ENCODE measurements at places on chromosomes 4 and X.

- DNase-seq: no peak
Observed at GRCh38 chr4:15373363-15373762, 54.5 kb upstream of the C1QTNF7 start.

DNA sequence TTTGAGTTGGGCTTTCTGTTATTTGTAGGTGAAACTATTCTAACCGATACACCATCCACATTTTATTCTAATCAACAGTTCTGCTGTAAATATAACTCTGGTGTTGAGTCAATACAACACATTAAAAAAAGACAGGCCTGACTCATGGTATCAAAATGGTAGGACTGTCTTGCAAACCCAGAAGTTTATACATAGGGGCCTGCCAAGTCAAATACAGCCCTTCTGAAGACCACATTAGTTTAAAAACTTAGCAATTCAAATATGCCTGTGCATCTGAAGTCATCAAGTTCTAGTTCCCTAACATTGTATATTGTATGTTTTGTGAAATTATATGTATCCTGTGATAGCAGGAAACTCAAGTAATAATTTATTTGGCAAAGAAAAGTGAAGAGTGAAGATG lies 24.4 kb upstream of the PDE5A start:
- DNase-seq: no peak

DNA sequence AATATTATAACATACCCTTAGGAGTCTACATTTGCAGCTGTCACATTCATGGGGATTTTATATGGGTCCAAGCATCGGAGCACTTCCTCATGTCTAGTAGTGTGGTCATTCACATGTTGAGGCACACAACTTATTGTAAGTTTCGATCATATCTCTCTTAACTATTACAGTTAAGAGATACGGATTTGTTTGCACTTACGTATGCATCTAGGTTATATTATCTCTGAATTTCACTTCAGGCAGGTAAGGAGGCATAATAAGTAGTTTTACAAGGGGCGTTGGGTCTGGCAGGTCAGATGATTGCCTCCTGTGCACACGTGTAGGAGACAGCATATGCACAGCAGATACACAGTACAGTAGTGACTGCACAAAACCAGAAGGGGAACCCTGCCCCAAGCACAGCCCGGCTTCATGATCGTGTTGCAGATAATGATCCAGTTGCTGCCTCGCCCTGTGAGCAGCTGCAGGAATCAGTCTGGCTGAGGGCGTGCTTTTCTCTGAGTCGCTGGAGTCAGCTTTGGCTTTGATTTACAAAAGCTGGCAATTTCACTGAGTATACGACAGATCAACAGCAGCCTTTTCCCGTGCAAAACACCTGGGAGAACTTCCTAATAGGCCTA lies 302.9 kb upstream of the GATB start:
- DNase-seq: no peak

- no peak for DNase-seq
Observed at GRCh38 chr4:129738175-129738574, 642.2 kb downstream of the C4orf33 start.

DNA sequence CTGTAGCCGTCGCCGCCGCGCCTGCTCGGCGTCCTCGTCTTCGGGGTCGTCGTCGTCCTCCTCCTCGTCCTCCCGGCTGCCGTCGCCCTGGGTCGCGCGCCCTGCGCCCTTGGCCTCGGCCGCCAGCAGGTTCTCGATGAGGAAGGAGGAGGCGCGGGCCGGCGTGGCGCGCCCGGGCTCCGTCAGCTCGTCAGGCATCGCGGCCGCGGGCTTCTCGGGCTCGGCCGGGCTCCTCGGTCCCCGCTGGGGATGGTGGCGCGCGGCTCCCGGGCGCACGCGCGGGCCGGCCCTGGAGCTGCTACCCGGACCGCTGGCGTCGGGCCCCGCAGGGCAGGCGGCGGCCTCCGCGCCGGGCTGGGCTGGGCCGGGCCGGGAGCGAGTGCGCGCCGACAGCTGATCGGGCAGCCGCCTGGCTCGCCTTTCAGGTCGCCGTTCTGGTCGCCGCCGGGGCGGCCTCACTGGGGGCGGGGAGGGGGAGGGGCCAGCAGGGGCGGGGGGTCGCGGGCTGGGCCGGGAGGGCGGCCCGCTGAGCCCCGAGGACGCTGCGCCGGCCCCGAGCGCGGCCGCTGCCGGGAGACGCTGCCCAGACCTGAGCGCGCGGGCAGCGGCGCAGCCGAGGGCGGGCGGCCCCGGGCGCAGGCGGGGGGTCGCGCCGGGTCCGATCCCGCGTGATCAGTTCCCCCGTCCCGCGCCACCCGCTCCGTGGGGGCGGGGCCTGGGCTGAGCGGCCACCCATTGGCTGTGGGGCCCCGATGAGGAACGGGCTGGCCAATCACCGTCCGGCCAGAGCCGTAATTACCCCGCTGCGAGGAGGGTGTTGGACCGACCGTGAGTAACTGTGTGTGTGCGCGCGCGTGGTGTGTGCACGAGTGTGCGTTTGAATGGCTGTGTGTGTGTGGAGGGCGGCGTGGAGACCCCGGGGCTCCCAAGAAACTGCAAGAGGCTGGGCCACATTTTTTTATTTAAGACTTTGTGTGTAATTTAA lies at the start of gene HMX1:
HMX1 (minus strand) TSS at position 423 of the 985 bp plus-strand sequence; CDS start at position 198, 225 bp downstream.
- no peak for DNase-seq

GRCh38 chr4:41174444-41174843 lies 39.9 kb downstream of the APBB2 start:
- DNase-seq: no peak

DNA sequence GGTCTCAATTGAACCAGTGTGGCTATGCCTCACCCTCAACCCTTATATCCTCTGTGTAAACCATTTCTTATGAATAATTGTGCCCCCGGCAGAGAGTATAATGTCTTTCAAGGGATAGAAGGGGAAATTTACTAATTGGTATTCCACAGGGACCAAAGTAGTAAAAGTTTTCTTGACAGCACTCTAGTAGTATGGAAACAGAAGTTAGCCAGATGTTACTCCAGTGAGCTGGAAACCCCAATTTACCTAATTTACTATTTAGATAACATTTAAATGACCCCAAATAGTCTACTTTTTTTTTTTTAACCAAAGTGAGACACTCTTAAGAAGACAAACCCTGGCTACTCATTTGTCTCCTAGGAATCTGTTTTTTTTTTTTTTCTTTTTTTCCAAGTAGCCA lies 32.3 kb downstream of the DTHD1 start:
- no peak for DNase-seq

DNA sequence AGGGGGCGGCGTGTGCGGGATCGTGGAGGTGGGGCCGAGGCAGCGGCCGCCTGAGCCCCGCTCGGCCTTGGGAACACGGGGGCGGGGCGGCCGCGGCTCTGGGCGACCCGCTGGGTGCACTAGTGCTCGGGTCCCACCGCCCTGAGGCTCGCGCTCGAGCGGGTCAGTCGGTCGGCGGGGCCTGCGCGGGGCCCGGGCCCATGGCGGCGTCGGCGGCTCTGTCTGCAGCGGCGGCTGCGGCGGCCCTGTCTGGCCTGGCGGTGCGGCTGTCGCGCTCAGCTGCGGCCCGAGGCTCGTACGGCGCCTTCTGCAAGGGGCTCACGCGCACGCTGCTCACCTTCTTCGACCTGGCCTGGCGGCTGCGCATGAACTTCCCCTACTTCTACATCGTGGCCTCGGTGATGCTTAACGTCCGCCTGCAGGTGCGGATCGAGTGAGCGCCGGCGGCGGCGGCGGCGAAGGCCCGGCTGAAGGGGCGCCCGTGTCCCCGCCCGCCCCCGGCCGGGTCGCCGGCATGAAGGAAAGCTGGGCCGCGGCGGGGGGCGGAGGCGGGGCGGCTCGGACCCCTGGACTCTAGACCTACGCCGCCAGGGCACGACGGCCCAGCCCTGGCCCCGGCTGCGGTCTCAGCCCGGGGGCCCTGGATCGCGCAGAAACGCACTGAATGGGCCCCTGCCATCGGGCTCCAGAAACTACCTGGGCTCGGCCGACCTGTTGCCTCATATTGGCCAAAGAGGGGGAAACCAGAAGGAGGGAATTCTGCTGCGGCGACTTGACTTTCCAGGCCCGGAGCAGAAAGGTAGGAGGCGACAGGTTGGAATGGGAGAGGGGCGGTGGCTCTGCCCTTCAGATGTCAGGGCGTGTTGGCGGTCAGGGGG lies at the start of gene SMIM10L2A:
SMIM10L2A (plus strand) TSS at position 13 of the 878 bp plus-strand sequence; CDS start at position 201, 188 bp downstream.
- no peak for DNase-seq

- DNase-seq: peak; percentile 29
Observed at GRCh38 chr4:145679520-145679919, 426 bp upstream of the C4orf51 start.

- no peak for DNase-seq
Observed at GRCh38 chr4:171817026-171817425, 3.8 kb downstream of the GALNTL6 start.

DNA sequence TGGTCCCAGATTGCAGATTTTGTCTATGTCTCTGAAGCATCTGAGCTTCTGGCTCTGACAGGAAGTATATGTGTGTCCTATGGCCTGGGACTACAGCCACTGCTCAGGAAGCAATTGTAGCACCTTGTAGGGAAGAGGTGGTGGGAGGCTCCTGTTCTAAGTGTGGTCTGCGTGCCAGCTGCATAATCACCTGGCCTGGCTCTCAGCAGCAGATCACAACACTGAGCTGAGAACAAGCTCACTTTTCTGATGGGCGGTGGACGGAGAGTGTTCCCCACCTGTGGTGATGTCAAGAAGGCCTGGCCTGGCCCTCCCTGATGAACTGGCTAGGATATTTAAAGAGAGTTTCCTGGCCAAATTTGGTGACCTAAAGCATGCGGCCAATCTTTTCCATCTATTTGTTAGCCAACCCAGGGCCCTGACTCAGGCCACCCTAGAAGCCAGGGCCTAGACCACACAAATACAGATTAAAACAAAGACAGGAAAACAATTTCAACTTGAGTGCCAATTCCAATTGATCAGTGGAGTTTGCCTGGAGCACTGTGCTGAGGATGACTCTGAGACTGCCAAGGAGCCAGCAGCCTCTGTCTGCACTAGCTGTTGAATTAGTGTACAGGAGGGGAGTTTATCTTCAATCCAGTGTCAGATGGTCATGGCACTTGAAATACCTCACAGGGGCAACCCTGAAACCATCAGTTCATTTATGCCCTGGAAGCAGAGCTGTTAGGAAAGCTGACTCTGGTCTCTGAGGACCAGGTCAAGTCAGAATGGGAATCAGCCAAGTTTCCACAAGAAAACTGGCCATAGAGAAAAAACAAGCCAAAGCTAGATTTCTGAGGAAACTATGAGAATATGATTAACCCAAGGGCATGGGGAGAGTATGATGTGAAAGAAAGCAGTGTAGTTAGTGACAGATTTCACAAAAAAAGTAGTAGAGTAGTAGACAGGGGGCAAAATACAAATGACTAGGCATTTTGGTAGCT lies 47.4 kb downstream of the PRDM5 start:
- DNase-seq: no peak

DNA sequence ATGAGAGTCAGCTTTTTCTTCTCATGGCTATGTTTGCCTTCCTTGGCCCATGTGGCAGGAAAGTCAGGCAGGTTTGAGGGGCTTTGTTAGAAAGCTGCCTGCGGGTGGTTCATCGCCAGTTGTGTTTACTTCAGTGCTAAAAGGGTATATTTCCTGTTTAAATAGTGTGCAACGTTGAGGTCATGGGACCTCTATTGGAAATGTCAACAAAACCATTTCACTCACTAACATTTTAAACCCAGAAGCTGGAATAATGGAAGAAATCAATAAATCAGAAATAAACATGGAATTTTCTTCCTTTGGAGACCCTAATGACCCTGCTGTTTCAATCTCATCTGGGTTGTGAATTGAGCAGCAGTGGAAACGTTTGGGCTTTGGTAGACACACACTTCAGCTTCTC lies 185.8 kb downstream of the ANKRD50 start:
- DNase-seq: peak; percentile 2

- no peak for DNase-seq
Observed at GRCh38 chrX:2461711-2462016, 39.1 kb downstream of the DHRSX start.

GRCh38 chrX:136214551-136214950 lies 36.6 kb downstream of the MAP7D3 start:
- DNase-seq: peak; percentile 51

DNA sequence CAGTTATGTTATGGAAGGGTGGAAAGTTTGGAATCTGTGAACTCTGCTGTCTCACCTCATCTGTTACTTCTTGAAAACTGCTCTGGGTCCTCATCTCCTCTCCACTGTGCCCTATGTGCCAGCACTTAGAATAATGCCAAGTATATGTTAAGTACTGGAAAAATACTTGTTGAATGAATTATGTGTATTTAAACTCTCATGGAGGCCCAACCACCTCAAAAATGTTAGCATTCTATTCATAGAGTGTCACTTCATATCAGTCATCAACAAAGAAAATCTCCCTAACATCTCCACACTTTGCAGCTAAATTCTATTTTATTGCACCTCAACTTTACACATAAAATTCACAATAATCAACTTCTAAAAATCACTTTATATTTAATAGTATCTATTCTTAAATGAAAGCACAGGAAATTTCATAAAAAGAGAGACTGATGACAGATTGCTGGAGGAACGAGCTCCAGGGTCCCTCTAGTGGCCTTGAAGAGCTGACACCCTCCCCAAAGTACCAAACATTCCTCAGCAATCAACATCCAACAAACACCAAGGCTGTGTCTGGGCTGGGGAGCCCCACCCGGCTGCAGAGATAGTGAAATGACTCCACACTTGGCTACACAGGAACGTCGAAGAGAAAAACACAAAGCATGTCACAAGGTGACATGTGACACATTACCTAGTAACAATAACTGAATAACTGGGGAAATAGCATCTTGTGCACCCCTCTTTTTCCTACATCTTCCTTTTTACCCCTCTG lies 45.8 kb downstream of the SLC39A8 start:
- DNase-seq: peak; percentile 11

DNA sequence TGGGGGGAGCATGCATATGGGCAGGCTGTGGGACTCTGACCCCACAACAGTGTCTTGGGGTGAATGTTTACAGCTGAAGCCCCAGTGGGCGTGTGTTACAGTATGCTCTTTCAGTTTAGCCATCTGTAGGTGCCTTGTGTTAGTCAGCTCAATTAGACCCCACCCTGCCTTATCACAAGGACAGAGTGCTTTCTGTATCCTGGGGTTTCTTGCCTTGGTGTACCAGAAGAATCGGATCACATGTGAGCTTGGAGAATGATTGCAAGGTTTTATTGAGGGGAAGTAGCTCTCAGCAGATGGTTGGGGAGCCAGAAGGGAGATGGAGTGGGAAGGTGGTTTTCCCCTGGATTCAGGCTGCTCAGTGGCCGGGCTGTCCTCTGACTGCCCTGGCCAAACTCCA lies 27.3 kb downstream of the SH3BGRL start:
- DNase-seq: no peak

- no peak for DNase-seq
Observed at GRCh38 chr4:172497321-172497720, 671.3 kb upstream of the GALNT7 start.

DNA sequence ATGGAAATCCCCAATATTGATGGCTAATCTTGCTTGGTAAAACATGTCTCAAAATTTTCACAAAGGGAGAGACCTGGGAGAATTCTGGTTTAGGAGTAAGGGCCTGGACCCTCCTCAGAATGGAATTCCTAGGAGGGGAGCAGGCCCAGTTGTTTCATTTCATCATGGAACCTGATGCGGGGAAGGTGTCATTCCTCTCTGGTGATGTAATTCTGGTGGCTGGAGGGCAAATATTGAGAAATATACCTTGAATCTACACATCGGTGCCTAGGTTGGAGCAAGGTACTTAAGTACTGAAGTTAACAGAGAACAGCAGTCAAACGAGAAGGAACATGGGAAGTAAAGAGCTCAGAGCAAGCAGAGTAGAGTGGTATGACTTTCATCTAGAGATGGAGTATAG lies 23.2 kb upstream of the CCSER1 start:
- no peak for DNase-seq

GRCh38 chr4:123599061-123599919 lies 202.7 kb downstream of the SPRY1 start:
- DNase-seq: no peak

GRCh38 chr4:99811850-99812249 lies 4.8 kb upstream of the DAPP1 start:
- no peak for DNase-seq

Measured in pulmonary artery endothelial cell (primary cell).